ENCODE measurements at places on chromosomes 3 and 15.

DNA sequence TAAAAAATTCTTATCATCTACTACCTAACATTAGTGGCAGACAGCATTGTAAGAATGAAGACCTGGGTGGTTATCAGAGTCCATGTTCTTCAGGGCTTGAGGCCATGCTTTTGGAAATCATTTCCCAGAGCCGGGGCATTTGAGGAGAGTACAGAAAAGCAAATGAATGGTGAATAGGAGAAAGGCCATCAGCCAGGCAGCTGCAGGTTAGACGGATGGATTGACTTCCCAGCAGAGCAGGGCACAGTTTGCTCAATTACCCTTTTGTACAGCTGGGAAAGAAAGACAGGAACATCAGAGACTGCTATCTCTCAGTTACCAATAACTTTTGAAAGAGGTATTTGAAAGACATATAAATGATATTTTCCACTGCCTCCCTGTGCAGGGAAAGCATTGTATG, 135.6 kb downstream of the ALCAM start:
- DNase-seq = no peak

DNA sequence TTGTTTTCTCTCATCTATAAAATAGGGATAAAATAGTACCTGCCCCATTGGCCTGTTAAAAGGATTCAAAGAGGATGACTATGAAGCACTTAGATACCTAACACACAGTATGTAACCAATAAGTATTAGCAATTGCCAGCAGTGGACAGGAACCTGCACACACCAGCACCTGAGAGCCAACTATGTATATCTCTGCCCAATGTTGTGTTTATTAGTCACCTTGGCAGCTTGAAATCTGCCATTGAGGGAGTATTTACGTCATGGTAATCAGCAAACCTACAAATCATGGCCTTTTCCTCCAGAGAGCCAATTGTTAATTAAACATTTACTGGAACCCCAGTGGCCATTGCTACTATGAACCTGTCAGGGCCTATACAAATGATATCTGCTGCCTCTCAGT, 13.8 kb downstream of the LARS2 start:
- DNase-seq = no peak

DNA sequence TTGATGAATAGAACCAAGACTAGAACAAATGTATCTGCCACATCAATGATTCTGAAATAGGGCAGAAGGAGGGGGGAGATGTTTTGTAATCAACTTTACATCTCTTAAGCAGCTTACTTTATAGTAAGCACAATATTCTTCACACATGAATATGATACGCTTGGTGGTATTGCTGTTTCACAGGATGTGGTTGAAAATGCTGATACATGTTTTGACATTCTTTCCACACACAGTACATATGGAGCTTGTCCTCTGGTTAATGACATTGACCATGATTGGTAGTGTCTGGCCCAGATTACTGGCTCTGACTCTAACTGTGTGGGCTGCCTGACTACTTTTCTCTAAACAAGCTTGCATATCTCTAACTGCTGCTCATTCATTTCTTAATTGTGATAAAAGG, 168.9 kb downstream of the KLHL25 start:
- DNase-seq = no peak

DNA sequence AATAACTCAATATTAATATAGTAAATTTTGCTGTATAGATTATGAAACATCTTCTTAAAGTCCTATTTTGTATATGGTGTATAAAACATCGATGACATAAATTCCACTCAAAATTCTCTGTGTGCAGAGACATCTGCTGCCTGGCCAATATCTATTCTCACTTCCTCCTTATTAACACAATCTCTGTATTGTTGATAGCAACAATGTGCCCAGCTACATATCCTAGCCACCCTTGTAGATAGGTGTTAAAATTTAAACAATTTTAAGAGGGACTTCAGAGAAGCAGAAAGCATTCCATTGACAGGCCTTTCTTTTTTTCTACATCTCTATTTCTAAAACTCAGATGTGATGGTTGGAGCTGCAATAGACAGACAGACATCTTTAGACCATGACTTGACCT, 72.3 kb downstream of the FGF12 start:
- no peak for DNase-seq
